Astrocyte of the spinal cord (primary cell): ENCODE measurements at places on chromosomes 6 and 20.

GRCh38 chr6:140438346-140438735 lies 1063.9 kb upstream of the CITED2 start:
- no peak for DNase-seq

DNA sequence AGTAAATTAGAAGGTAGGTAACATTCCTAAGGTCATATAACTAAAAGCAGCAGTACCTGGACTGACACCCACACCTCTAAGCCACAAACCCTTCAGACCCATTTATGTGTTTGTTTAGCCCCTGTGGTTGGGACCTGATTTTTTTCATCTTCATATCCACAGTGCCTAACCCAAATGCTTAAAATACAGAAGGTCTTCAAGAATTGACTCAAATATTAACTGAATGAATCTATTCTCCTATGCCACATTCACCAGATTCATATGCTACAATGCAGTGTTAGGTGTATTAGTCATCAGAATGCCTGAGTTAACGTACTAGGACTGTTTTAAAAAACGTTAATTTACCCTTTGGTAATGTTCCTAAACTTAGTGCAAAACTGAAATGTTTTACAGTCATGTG lies 124.8 kb downstream of the AHI1 start:
- DNase-seq = peak; percentile 44

GRCh38 chr20:45061244-45061643 lies 39.7 kb downstream of the KCNS1 start:
- peak; percentile 75 for DNase-seq

GRCh38 chr6:110589865-110590513 lies 113.6 kb upstream of the SLC22A16 start:
- no peak for DNase-seq

DNA sequence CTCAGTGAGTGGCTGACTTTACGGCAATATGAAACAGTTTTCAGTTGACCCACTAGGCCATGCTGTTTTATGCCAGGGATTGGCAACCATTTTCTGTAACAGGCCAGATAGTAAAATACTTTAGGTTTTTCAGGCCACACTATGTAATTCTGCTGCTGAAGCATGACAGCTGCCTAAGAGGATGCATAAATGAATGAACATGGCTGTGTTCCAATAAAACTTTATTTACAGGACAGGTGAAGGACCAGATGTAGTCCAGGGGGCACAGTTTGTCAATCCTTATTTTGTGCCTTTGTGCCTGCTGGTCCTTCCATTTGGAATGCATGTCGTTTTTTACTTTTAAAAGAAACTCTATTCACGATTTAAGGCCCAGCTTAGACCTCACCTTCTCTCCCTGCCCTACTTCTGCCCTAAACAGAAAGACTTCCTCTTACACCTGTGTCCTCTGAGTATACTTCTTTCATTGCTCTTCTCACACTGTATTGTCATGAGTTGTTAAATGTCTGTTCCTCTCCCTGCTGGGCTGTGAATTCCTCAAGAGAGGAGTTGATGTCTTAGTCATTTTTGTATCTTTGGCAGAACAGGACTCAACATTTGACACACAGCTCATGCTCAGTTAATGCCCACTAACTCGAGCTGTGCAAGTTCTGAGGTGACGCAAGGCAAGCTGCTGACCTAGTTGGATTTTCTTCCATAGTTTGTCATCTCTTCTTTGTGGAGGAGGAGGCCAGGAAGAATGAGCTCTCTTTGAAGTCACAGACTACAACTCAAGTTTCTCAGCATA lies 90.1 kb upstream of the MAP7 start:
- DNase-seq = peak; percentile 34

- DNase-seq = no peak
These were observed 151.7 kb upstream of the CEP162 start for GRCh38 chr6:84379142-84379541.

DNA sequence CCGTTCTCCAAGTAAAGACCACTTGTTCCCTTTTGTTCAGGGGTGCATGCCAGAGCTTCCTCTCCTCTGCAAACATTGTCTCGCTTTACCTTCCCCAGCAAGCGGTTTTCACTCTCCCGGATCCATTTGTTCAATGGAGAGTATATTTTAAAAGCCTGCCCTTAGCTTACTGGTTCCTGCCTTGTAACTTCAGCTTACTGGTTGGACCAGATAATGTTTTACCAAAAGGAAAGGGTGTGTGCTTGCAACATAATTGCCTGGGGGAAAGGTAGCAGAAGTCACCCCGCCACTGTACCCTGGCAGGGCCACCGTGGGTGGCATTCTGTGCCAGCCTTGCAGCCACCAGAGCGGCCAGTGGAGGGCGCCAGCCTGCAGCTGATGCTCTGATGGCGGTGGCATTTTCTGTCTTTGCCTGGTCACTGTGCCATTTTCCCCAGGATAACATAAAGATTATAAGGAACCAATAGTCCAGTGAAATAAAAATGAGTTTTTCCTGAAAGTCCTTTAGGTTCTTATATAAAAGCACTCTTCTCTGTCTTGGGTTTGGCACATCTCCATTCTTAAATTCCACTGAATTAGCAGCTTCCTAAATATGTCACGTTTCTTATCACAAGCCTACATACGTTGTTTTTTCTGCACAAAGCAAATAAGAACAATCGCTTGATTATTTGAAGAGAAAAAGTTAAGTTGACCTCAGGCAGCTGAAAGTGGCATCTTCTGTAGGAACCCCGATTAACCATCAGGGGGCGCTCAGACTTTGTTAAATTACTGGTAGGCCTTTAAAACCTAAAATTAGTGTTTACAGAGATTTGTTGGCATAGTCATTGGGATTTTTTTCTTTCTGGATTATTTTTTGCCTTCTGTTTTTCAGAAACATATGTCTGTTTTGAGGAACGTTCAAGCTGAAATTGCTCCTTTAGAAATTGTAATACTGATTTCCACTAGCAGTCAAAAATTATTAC lies 67.4 kb upstream of the XRN2 start:
- DNase-seq = peak; percentile 74

DNA sequence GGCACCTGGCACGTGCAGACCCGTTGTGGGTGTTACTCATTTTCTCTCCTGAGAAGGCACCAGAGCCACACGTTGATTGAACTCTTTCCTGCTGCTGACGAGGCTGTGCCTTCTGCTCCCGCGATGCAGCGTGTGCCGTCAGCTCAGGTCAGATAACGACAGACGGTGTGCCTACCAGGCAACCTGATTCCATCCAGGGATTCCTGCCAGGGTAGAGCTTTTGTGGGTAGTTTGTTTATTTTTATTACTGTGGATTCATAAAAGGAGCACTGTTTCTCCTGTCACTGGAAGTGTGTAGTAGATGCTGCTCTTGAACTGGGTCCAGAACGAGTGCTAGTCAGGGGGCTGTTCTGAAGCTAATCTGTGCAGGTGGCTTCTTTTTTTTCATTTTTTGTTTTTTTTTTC lies 20.7 kb downstream of the PRPF6 start:
- peak; percentile 22 for DNase-seq

GRCh38 chr6:121695329-121695728 lies 259.9 kb downstream of the GJA1 start:
- DNase-seq = no peak

DNA sequence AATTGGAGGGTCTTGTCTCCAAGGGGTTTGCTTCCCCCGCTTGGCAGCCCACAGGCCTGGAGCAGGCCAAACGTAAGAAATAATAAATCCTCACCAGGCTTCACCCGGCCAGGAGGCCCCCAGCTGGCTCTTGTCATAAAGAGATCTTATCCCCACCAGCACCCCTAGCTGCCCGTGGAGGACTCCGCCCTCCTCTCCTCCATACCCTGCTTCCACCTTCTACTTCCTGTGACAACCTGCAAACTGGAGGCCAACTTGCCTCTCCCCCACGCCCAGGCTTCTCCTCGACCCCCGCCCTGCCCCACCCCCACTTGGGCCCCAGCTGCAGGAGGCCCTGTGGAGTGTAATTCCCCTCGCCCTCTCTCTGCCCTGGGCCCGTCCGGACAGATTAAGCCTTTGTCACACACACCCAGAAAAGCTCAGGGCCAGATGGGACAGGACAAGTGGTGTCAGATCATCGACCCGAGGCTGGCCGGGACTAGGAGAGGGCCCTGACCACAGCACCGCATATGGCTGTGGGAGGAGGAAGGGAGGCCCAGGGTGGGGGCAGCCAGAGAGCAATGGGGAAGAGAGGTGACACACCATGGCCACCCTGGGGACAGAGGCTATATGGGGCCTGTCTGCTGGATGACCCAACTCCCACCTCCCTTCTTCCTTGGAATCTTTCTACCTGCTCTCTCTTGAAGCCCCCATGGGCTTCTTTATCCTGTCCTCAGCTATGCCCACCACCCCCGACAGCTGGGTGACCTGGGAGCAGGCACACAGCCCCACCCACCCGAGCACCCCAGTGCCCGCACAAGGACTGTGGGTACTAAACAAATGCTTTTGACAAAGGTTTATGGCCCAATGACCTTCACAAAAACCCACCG lies 3.9 kb downstream of the NOL4L start:
- no peak for DNase-seq

DNA sequence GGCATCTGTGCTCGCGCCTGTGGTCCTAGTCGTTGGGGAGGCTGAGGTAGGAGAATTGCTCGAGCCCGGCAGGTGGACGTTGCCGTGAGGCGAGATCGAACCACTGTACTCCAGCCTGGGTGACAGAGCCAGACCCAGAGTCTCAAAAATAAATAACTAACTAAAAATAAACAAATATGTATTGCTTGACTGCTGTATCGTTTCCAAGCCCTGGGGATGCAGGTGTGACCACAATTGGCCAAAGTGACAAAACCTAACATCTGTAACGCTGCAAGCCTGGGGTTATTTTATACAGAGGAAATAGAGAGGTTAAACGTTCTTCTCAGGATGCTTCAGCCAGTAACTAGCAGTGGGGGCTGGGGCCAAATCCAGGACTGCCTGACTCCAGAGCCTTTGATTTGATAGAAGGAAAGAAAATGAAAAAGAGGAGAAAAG lies 1.9 kb upstream of the SRSF3 start:
- no peak for DNase-seq

DNA sequence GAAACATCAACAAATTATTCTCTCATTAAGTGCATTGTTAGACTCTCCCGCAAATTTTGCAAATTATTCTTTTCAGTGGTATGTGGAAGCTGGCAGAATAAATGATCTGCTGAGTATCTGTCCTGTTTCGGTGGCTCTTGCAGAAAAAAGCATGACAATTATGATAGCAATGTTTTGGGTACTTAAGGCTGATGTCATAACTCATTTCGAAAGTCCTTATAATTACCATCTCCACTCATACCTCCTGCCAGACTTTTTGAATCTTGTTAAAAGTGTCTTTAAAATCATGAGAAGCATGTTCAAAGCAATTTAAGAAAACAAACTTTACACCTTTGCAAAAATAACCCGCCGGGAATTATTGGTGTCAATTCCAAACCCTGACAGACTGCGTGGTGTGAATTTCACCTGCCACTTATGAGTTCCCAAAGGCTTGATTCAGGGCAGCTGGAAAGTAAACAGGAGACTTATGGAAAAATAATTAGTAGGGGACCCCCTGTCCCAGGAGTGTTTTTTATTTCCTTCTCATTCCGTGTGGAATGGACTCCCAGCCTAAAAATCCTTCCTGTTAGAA lies 87.6 kb upstream of the E2F3 start:
- DNase-seq = no peak
